ENCODE measurements at places on chromosomes 5 and 9.

DNA sequence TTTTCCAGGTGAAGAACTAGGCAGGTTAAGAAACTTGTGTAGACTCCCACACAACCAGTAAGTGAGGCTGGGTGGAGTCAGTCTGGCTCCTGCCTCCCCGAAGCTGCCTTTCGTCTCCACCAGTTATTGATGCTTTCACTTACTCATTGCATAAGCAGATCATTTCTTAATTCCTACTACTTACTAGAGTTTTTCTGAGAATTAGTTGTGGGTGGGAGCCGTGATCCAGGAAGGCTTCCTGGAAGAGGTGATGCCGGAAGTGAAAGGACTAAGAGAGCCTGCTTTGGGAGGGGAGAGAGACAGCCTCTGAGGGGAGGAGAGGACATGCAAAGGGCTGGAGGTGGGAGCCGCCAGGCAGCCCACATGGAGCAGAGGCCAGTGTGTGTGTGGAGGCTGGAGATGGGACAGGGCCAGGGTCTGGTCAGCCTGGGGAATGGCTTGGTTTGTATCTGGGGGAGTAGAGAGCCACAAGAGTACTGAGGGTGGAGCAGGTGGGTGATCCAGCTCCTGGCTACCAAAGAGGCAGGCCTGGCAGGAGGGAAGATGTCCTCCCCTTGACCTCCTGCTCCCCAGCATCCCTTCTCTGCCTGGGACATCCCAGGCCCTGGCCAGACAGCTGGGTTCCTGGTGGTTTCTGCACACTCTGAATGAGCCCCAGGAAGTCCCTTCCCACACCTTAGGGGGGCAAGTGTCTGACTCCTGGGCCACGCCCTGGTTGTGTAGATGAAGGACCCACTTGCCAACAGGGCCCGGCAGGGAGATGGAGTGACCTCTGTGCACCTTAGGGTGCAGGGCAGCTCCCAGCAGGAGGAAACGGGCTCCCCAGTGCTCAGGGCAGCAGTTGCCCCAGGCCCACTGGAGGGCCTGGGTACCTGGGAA lies 12.2 kb upstream of the CARD19 start:
- DNase-seq, result no peak

GRCh38 chr9:116641292-116642059 lies 45.6 kb upstream of the TRIM32 start:
- no peak for DNase-seq

DNA sequence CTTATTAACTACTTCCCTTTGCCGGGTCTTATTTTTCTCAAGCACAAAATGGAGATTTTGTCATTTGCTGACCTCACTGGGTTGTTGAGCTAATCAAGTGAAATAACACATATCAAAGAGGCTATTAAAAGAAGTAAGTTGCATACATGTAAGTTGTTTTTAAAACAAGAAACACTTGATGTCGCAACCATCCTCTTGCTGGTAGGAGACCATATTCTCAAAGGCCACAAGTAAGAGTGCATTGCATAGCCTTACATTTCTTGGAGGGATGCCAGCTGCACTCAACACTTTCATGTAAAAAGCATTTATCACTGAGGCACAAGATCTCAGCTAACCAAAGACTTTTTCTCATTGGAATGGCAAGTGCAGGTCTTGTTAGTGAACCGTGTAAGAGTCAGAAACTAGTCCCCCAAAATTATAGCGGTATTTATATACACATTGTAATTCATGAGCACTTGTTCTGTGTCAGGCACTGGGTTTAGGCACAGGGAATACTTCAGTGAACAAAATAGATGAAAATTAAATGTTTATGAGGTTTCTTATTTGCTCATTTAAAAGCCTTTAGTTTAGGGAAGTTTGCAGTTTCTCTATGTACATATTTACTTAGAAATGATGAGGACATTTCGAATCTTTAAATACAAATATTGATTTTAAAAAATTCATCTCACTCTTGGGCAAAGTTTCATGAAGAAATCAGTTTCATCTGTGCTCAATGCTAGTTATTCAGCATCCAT lies 72.0 kb downstream of the ZFAND5 start:
- DNase-seq, result no peak

DNA sequence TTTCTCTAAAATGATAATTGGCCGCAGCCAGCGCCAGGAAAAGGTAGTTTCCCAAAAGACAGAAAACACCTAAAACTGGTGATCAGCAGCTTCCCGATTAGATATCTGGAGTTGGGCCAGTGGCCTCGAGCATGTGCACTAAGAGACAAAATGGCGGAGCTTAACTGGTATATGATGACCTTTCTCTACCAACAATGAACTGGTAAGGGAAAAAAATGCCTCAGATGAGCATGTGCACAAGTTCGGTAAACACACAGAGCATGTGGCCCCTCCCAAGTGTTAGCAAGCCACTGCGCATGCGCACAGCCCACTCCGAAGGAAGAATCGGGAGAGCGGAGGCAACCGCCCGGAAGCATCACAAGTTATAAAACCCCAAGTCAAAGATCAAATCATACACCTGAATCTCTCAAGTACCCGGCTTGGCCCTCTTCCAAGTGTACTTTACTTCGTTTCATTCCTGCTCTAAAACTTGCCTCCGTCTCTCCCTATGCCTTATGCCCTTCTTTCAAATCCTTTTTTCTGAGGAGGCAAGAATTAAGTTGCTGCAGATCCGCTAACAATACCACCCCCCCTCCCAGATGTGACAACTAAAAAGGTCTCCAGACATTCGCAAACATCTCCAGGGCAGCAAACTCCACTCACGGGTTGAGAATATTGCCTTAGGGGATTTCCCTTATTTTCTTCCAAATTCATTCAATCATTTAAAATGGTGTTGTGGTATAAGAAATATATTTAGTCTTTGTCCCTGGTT lies 15.0 kb upstream of the PTBP3 start:
- peak; percentile 59 for DNase-seq

DNA sequence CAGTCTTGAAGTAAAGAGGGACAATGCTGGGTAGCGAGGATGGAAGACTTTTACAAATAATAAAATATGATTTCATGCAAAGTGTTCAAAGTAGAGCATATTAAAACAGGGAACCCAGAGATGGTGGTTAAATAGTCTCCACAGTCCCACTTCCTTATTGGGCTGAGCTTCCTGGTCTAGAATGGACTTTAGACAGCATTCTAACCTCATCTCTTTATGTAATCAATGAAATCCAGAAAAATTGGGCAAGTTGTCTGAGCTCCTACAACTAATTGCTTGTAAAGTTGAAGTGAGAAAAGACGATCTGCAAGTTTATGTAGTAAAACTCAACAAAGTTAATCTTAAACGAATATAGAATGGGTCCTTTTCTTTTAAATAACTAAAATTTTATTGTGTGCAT lies 328.9 kb downstream of the PJA2 start:
- DNase-seq, result no peak

DNA sequence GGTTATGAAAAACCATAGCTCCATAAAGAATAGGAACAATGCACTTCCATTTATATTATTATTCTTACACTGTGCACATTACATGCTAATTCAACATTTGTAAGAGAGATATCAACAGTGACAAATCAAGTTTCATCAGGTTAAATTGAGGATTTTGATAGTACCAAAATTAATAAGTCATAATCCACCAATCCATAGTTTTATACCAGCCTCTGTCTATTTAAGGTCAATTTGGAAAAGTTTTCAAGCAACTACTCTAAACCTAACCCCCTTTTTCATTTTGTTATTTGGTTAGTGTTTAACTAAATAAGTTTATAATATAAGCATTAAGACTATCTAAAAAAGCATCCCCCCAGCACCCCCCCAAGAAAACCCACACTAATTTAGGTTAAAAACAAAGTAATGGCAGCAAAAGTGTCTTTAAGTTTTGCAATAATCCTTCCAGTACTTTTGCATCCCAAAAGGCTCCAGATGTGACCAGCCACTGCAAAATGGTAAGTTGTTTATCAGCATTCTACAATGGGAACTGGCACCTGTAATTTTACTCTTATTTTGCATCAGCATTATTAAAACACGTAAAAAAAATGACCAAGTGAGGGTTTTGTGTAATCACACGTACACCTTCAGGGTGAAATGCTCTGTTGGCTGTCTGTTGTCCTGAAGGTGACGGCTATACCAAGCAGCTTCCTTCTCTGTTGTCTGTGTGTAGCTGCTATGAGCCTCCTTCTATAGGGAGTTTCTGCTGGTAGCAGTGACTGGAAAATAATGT lies 36.8 kb upstream of the SSBP2 start:
- no peak for DNase-seq
